ENCODE measurements at places on chromosomes 11 and 22.
A peak's percentile ranks its signal among the peaks of the same experiment; 100 is the strongest.

DNA sequence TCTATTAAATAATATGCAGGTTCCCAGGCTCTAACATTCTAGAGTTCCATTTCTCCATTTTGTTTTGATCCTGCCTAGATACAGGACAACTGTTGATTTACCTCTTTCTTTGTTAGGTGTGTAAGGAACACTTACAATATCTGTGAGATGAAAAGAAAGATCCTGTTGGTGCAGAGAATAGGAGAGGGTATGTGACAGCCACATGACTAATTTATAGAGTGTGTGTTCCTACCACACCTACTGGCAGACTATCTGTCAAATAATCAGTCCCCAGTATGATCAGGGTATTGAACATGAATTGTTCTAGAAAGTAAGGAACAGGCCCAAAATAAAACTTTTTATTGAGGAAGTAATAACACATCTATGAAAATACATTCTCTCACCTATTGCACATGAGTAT, 10.2 kb downstream of the MMP10 start:
- DNase-seq = no peak

GRCh38 chr11:7319501-7319900, 67.8 kb downstream of the SYT9 start:
- DNase-seq = no peak

GRCh38 chr11:130411223-130411622, 17.2 kb downstream of the ADAMTS8 start:
- DNase-seq = no peak

DNA sequence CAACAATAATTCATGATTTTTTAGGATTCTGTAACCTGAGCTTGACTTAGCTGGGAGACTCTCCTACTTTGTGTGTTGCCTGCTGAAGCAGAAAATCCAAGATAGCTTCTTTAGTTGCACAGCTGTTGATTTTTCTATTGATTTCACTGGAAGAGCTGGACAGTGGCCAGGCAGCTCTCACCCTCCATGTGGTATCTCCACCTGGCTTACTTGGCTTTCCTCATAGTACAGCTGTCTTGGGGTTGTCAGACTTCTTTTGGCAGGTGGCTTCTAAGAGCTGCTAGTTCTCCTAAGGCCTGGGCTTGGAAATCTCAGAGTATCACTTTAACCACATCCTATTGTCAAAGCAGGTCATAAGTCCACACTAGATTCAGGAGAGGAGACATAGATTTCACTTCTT, 130.8 kb upstream of the SPON1 start:
- DNase-seq = no peak

DNA sequence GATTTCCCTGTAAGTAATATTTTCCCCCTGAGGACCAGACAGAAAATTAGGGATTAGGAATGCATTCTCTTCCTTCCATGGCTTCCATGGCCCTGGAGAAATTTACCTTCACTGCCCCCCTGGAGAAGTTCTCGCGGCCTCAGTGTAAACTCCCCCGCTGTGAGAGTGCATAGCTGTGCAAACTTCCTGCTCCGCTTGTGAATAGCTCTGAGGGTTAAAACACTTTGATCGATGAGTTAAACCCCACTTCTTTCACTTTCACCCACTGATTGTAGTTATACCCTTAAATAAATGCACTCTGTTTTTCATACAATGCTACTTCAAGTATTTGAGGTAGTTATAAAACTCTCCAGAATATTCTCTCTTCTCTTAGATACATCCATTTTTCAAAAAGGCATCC, 190.8 kb downstream of the DSCAML1 start:
- peak; percentile 34 for DNase-seq

GRCh38 chr11:14362611-14363010, 3.6 kb upstream of the RRAS2 start:
- no peak for DNase-seq

DNA sequence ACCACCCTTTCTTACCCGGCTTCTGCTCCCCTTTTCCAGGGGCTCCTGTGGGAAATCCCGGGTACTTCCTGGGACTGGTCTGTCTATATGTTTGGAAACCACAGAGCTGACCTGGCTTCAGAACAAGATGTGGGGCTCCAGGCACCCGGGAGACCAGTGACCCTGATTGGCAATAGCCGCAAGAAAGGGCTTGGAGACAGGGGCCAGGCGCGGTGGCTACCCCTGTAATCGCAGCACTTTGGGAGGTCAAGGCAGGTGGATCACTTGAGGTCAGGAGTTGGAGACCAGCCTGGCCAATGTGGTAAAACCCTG, 3.2 kb upstream of the NEAT1 start:
- DNase-seq = no peak

DNA sequence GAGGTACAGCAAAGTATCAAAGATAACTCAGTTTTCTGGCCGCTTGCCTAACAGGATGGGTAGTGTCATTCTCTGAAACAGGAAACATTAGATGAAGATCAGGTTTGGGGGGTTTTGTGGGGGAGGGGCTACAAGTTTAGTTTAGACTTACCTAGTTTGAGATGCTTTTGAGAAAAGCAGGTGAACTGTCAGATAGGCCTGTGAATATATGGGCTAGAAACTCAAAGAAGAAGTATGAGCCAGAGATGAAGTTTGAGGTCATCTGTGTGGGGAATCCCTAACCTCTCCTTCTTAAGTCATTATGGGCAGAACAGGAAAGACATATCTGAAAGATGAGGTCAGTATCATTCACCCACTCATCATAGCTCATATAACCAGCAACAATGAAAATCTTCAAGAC, 11.9 kb downstream of the HOATZ start:
- DNase-seq = peak; percentile 43

DNA sequence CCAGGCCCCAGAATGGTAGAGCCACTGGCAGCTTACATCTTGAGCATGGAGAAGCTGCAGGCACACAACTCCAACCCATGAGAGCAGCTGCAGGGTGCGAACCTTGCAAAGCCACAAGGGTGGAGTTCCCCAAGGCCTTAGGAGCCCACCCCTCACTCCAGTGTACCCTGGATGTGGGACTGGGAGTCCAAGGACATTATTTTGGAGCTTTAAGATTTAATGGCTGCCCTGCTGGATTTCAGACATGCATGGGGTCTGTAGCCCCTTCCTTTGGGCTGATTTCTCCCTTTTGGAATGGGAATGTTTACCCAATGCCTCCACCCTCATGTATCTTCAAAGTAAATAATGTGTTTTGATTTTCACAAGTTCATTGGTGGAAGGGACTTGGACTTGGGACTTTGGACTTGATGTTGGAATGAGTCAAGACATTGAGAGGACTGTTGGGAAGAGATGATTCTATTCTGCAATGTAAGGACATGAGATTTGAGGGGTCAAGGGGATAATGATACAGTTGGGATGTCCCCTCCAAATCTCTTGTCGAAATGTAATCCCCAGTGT, 1.1 kb upstream of the KRTAP5-7 start:
- no peak for DNase-seq

DNA sequence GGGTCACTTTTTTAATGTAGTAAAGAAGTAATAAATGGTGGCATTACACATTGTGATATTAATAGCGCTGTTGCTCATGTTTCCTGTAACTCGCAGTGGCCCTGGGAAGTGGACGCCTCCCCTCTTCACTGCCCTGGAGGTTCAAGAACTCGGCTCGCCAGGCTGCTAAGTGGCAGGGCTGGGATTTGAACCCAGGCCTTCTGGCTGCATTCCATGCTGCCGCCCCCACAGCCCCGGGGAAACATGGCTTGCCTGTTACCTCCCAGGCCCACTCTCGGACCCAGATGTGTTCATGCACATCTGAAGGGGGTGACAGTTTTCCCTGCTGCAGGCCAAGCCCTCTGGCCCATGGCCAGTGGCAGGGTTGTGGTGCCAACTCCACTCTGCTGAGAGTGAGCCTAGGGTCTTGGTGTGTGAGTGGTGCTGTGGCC, 25.0 kb upstream of the MGAT3 start:
- DNase-seq = no peak

- DNase-seq = no peak
Measured at GRCh38 chr11:15430381-15430780, 315.7 kb downstream of the INSC start.

- DNase-seq = no peak
Measured at GRCh38 chr11:16193897-16194381, 162.4 kb downstream of the SOX6 start.

Measured in activated CD4-positive, alpha-beta memory T cell treated with anti-CD3 and anti-CD28 coated beads for 36 hours (primary cell).